GM12891 (cell line): ENCODE measurements at places on chromosomes 1 and 21.

- no peak for DNase-seq
Measured at GRCh38 chr1:1170215-1171091, 3.2 kb upstream of the TTLL10 start.

DNA sequence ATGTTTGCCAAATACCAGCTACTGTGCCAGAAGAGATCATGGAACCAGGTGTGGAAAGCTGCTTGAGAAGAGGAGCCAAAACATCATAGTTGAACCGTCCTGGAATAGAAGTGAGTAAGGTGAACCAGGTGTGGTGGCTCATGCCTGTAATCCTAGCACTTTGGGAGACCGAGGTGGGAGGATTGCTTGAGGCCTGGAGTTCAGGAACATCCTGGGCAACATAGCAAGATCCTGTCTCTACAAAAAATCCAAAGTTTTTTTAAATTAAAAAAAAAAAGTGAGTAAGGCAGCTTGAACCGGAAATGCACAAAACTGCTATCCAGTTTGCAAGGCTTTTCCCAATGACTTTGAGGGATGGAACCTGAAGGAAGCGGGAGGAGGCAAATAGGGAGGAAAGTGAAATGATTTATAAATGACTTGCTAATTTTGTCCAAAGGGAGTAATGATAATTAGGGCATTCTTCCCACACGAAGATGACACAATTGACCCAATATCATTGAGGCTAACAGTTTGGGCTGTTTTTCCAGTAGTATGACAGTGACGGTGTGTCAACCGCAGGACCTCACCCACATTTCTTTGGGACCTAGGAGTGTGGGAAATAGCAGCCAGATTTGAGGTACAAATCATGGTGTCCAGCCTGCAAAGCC lies 1.5 kb upstream of the CNN3 start:
- DNase-seq, result no peak

- no peak for DNase-seq
Measured at GRCh38 chr1:117147856-117148588, 26.5 kb upstream of the TRIM45 start.

- no peak for DNase-seq
Measured at GRCh38 chr1:6922096-6922931, 137.1 kb downstream of the CAMTA1 start.

DNA sequence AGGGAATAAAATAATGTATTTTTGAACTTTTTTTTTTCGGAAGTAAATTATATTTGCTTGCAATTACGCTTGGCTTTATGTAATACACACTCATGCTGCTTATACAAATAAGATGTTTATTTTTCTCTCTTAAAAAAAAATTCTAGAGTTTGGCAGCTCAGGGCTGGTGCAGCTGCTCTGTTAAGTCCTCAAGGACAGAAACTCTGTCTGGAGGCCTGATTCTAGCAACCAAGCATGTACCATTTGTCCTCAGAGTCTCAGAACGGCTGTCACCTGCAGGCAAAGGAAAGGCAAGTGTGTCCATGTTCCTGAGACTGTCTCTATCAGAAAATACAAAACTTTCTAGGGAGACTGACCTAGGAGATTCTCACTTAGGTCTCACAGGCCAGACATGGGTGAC lies 23.2 kb upstream of the CLDN17 start:
- no peak for DNase-seq

GRCh38 chr1:1758692-1759455 lies 19.4 kb downstream of the NADK start:
- DNase-seq, result no peak

GRCh38 chr1:184518736-184519357 lies 132.0 kb downstream of the C1orf21 start:
- no peak for DNase-seq

DNA sequence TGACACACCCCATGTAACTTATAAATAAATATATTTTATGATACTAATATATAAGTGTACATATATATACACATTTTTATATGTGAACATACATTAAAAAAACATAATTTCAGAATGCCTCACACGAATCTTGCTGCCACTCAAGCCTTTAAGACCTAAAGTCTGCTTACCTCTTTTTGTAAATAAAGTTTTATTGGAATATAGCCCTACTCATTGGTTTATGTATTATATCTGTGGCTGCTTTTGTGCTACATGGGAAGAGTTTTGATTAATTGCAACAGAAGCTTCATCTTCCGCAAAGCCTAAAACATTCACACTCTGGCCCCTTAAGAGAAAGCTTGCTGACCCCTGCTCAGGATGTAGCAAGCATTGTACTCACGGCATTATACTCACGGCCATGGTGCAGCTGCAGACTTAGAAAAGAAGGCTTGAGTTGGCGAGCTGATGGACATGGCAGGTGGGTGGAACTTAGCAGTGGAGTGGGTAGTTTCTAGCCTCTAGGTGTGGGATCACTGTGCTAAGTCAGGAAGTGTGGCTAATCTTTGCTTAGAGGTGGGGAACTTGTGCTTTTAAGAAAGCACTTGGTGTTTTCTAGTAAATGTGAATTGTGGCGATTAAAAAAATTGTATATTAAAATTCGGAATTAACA lies 80.8 kb downstream of the DYRK1A start:
- DNase-seq, result no peak

DNA sequence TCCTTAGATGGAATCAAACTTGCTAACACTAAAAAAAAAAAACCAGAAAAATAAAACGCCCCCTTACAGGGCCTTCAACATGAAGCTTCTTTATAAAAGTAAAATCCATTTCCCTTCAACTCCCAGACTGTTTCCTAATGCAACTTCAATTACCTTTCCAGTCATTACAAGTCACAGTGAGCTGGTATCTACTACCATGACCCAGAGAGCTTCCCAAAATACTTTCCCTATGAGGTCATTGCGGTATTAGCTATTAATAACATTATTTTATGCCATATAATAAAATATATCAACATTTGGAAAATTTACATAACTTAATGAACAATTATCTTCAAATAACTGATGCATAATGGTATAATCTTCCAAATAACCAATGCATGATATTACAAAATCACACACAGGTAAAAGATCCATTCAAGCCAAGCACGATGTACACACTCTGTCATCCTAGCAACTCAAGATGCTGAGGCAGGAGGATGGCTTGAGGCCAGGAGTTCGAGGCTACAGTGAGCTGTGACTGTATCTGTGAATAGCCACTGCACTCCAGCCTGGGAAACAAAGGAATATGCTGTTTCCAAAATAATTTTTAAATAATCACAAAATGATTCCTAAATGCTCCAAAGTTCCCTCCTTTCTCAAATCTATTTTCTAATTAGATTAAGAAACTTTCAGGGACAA lies 24.1 kb downstream of the EIF4G3 start:
- no peak for DNase-seq

- DNase-seq, result no peak
Measured at GRCh38 chr1:53913352-53914033, 19.5 kb downstream of the DIO1 start.

GRCh38 chr21:41726058-41726558 lies 40.7 kb downstream of the RIPK4 start:
- DNase-seq, result no peak

- no peak for DNase-seq
Measured at GRCh38 chr1:183385340-183386144, 32.6 kb downstream of the NMNAT2 start.

- no peak for DNase-seq
Measured at GRCh38 chr1:6082430-6082971, 36.8 kb downstream of the KCNAB2 start.

GRCh38 chr1:171429137-171429536 lies 56.2 kb upstream of the PRRC2C start:
- DNase-seq, result no peak

DNA sequence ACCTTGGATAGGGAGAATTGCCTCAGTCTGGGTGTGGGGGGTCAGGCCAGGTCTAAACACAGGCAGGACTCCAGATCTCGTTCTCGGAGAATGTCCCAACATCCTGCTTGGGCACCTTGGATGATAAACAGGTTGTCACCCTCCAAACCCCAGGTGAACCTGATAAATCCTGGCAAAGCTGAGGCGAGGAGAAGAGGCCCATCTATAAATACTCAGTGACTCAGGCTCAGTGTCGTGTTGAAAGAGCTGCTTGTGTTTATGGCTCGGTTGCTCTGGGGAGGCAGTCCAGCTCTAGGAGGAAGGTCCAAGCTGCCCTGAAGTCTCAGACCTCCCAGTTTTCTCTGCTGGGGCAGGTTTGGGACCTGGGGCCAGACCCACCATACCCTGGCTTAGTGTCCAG lies 15.8 kb upstream of the TRIM63 start:
- no peak for DNase-seq

DNA sequence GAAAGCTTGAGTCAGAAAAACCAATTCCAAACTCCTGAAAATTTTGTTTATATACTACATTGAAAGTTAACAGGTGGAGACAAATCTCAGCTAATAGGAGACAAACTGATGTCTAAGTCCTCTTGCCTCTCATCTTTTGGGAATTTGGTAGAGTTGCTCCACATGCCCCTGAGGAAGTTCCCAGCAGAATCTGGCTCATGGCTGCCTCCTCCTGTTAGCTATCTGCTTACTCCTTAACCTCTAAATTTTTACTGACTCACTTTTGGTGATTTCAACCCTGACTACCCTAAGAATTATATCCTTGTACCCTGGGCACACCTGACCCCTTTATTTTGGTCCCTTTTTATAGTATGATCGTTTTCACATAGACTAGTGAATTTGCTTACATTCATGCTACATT lies 633.7 kb upstream of the USP24 start:
- DNase-seq, result no peak

DNA sequence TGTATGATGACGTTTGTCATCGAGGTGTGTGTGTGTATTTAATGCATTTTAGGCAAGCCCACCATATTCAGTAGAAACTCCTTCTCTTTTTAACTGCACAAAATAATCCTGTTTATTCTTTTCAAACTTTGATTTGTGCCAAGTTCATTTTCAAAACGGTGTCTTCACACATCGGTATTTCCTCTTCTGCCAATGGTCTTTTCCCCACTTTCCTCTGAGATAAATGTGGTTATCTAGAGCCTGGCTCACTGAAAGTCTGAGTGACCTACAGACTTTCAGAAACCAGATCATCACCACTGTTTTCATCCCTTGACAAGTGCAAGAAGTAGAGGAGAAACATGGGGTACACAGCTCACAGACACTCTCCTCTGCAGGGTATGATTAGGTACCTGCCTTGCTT lies 69.4 kb downstream of the GPATCH2 start:
- no peak for DNase-seq

GRCh38 chr1:234605399-234605982 lies 4.5 kb downstream of the IRF2BP2 start:
- no peak for DNase-seq

GRCh38 chr1:57378534-57378933 lies 45.3 kb downstream of the DAB1 start:
- DNase-seq, result no peak

- no peak for DNase-seq
Measured at GRCh38 chr1:86765073-86765472, 60.7 kb downstream of the SH3GLB1 start.

- no peak for DNase-seq
Measured at GRCh38 chr1:46343705-46344104, 3.1 kb downstream of the NSUN4 start.

- DNase-seq, result no peak
Measured at GRCh38 chr1:70477090-70477489, 66.0 kb downstream of the CTH start.

DNA sequence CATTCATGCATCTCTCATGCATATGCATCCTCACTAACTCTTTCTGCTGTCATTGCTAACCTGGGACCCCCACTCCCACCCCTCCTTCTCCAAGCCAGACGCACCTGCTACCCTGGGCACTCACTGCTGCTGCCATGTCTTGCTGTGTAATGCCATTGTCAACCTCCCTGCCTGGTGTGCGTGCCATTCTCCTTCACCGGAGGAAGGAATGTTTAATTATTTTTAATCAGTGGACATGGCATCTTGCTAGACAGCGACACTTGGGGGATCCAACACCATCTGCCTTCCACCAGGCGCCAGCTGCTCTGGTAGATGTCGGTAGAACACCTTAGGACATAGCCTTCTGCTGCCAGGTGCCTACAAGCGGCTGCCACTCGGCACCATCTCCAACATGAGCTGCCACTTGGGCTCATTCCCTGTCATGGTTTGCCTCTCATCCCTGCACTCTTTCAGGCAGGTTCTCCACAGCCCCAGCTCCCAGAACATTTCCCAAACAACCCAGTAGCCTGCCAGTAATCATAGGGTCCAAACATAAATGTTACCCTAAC lies 306.9 kb downstream of the TTLL7 start:
- DNase-seq, result no peak

- no peak for DNase-seq
Measured at GRCh38 chr1:165474196-165474595, 29.3 kb upstream of the RXRG start.

- DNase-seq, result no peak
Measured at GRCh38 chr1:203057911-203058675, 27.7 kb downstream of the MYOG start.

- DNase-seq, result no peak
Measured at GRCh38 chr1:80468356-80468755, 1332.4 kb upstream of the ADGRL2 start.

- no peak for DNase-seq
Measured at GRCh38 chr1:30816211-30817076, 58.9 kb upstream of the LAPTM5 start.

GRCh38 chr1:112673592-112674439 lies 643 bp upstream of the MOV10 start:
- no peak for DNase-seq
